ENCODE measurements at places on chromosomes 7 and 10.
A peak's percentile ranks its signal among the peaks of the same experiment; 100 is the strongest.

DNA sequence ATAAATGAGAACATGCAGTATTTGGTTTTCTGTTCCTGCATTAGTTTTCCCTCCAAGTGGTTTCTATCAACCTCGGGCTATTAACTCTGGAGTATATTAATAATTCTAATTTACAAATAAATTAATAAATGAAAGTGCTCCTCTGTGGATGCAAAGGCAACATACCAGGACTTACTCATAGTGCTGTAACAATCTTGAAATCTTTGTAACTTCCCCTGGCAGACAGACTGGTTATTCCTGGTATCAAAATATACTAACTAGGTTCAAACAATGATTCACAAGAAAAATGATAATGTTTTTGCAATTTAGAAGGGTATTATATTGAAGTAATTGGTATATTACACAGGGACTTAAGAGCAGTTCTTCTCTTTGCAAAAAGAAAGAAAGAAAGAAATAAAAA is 177.2 kb downstream of the FANK1 start:
- DNase-seq = no peak

DNA sequence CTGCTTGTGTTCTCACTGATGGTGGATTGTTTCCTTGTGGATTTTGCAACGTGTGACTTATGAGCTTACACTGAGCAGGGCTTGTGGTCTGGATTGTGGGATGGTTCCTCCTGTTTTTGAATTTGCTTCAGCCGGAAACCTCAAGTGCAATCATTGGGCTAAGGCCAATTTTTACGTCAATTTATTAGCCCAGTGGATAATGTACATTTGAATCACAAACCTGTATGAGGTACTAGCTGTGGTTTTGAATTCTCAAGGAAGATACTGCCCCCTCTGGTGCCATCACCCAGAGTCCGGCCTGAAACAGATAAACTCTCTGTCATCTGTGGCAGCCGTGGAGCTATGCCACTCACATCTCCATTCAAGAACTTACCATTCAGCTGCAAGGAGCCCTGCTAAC is 7.3 kb upstream of the ZNF777 start:
- DNase-seq = no peak

DNA sequence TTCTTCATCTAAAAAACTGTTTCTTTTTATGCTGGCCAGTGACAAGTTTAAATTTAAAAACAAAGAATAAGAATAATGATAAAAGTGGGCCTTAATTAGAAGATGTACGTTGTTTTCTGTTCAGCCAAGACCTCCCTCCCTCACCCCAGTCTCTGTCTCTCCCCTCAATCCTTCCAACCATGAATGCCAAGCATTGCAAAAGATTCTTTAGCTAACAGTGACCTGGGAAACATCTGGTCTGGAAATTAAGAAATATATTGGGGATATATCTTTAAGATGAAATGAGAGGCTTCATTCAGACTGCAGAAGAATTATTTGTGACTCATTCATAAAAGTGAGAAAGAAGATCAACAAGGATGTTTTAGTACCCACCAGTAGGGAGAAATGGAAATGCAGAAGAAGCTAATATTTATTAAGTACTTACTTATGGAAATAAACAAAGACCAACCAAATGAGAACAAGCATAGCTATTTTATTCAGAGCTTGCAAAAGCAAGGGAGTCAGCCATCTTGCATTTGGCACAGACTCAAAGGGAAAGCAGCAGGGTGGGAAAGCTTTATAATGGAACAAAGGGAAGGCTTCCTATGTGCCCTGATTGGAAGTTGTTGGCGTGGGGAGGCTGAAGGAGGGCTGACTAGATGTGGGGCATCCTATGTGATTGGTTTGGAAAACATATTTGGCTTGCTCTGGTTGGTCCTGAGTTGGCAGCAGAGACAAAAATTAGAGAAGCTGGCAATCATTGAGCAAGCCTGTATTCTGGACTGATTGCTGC is 595.4 kb upstream of the GHITM start:
- DNase-seq = no peak

DNA sequence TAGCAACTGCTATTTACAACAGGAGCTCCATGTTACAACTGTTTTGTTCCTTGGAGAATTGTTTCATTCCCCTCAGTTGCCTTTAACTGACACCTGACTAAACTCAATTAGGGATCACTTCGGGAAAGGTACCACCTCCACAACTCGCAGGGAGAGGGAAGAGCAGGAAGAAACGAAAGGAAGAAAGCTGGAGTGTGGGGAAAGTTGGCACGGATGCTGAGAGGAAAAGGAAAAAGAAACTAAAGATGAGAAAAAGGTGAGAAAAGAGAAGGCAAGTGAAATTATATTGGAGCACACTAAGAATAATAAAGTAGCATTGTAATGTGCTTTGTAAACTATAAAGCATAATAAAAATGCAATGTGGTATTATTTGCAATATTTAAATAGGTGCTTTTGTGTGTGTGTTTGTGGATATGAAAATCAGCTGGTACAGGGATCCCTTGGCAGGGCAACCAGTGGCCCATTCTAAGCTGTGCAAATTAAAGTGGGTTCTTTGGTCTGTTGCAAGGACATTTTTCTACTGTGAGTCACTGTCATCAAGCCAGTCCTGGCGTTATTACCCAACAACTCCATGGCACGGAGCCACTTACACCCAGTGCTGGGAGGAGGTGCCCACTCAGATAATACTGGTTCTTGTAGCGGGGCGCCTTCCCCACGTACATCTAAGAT is 45.9 kb downstream of the HIPK2 start:
- no peak for DNase-seq

- DNase-seq = no peak
Measured at GRCh38 chr7:51224811-51225595, 91.6 kb downstream of the COBL start.

DNA sequence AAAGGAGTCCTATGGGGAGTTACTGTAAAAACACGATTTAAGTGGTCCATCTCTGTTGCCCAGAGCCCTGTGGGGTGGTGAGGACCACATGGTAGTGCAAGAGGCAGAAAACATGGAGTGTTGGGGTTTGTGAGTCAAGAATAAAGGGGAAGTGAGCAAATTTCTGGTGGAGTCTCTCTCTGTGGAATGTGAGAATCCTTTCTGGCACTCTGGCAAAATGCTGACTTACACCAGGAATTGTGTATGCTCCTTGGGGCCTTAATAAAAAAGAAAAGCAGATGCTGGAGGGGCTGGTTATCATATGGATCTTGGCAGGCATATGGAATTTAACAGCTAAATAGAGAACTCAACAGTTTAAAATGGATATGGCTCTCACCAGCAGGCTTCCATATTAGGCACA is 486.0 kb downstream of the TNS3 start:
- DNase-seq = no peak

DNA sequence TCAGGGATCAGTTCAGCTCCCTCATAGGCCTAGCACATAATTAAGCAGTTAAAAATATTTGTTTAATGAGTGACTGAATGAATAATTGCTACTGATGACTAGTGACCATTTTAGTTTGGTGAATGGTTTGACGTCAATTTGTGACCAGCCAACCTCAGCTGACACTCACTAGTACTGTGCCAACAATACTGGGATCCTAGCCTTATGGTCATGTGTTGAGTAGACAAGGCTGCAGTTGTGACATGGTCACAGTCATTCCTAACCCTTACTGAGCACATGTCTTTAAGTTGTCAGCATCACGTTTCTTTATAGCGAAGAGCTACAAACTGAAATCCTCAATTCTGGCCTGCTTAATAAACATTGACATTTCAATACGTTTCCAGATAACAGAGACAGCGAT is 86.9 kb upstream of the SLC26A5 start:
- no peak for DNase-seq

DNA sequence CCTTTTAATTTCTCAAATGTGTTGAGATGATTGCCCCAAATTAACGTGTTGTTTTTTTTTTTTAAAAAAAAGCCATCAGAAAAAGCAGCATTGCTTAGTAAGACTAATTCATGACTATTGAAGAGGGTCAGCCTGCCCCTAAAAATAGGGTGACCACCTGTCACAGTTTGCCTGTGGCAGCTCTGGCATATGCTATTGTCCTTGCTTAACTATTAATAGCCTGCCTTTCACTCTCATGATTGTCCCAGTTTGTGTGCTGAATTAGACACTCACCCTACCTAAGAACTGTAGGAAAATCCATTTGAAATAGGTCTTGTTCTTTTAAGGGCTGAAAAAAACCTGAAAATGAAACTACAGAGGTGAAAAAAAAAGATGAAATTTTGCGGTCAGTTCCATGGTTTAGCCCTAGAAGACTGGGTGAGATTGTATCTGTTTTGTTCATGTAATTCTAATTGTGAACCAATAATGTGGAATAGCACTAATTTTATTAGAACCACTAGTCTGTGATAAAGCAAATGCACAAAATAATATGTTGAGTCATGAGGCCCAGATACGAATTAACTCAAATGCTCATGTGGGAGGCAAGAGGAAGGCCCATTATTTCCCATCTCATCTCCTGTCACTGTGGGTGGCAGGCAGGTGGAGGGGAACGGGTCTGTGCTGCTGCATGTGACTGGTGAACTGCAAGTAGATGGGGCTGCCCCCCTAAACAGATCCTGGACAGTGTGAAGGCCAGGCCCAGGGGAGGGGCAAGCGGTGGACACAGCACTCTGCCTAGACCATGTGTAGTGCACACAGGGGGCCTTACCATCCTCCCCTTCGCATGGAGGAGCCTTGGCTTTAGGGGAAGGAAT is 265.4 kb upstream of the NFE2L3 start:
- DNase-seq = no peak

DNA sequence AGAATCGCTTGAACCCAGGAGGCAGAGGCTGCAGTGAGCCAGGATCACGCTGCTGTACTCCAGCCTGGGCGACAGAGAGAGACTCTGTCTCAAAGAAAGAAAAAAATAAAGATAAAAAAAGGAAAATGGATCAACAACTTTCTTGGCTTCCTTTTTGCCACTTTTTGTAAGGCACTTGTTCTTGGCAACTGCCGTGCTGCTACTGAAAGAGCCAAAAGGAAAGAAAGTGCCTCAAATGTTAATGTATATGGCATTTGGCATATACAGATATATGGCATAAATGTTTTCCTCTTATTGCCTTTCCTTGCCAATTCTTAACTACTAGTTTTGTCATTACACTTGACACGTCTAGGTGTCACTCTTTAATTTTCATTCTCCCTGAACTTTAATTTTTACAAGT is 393.7 kb upstream of the LRGUK start:
- no peak for DNase-seq

DNA sequence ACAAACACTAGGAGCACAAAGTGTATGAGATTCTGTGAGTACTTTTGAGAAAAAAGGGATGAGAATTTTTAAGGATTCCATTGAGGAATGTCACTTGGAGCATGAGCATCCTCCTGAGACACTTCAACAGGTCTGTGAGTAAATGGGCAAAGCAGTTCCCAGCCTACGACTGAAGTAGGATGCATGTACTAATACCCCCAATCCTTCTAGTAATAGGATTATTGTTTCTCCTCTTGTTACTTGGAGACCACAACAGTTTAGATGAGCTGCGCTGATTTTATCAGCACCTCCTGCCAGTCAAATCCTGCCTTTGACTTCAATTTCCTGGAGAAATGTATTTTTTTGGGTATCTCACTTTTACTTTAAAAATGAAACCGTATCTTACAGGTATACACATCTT is 820 bp downstream of the BBS9 start:
- DNase-seq = no peak

- no peak for DNase-seq
Measured at GRCh38 chr7:3867863-3868262, 566.8 kb downstream of the SDK1 start.

DNA sequence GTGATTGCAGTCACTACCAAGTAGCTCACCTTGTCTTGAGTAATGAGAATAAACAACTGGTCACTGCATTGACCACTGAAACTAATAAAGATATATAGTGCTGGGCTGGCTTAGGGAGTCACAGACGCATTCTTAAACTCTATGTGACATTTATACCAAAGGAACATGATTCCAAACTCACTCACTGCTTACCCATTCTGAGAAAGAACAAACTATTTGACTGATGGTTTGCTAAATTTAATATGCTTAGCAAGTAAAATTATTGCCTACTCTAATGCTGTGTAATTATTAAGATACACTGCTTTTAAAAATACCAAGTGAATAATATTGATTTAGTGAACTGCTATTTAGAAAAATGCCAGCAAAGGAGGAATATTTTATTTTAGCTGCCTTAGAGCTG is 191.1 kb downstream of the LRMDA start:
- DNase-seq = no peak

DNA sequence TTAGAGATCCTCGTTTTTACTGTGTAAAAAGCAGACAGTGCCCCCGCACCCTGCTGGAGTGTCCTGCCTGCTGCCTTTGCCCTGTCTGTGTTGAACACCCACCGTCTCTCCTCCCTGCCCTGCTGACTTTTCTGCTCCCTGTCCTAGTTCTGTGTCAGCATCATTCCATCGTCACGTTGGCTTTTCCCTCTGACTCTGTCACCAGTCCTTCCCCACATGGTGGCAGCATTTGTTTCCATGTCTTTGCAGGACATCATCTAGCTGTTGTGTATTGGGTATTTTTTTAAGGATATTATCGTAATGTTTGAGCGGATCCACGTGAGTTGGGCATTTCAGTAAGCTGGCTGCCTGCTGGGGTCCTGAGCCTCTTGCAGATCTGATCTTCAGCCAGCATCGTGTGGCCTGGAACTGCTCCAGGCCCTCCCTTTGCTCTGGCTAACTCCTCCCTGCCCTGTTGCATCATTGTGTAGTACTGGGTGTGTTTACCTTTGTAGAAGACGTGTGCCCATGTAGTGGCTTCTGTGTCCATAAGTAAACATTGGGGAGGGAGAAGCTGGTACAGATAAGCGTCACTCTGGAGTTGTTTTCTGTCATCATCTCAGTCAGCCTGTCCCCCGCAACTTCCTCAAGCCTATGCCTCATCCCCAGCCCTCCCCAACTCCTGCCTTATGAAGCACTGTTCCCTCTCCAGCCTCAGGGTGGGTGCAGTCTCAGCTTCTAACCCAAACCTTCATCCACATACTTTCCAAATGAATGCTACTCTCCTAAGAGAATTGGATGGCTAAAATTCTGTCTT is 44.3 kb downstream of the TRRAP start:
- DNase-seq = no peak

- DNase-seq = no peak
Measured at GRCh38 chr7:21064698-21065648, 278.3 kb upstream of the SP8 start.

GRCh38 chr7:150824379-150825177 is 24.0 kb downstream of the TMEM176A start:
- no peak for DNase-seq

- no peak for DNase-seq
Measured at GRCh38 chr10:121879476-121879875, 48.4 kb downstream of the ATE1 start.

GRCh38 chr7:80505900-80506500 is 5.9 kb downstream of the GNAT3 start:
- no peak for DNase-seq

DNA sequence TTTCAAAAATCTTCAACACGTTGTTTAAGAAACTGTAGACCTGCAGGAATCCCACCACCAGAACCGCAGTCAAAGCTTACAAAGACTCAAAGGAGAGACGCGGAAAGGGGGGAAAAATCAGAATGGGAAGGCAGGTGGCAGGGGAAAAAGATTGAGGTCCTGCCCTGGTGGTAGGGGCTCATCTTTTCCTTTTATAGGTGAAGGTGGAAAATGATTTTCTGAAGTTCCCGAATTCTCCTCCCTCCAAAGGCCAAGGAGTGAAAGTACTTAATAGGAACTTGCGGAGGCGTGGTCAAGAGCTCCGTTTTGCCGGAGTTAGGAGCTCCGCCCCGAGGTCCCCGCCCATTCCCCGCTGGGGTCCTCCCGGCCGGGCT is 724 bp downstream of the BBIP1 start:
- DNase-seq = peak; percentile 83

GRCh38 chr7:106655703-106656498 is 5.1 kb downstream of the CCDC71L start:
- DNase-seq = no peak

All from CD4-positive, alpha-beta T cell (primary cell).